ENCODE measurements at places on chromosomes 16 and 17.

- no peak for DNase-seq
Measured at GRCh38 chr17:75273977-75274708, 3.1 kb upstream of the MIF4GD start.

- no peak for DNase-seq
Measured at GRCh38 chr16:11755022-11755760, 12.5 kb upstream of the TXNDC11 start.

DNA sequence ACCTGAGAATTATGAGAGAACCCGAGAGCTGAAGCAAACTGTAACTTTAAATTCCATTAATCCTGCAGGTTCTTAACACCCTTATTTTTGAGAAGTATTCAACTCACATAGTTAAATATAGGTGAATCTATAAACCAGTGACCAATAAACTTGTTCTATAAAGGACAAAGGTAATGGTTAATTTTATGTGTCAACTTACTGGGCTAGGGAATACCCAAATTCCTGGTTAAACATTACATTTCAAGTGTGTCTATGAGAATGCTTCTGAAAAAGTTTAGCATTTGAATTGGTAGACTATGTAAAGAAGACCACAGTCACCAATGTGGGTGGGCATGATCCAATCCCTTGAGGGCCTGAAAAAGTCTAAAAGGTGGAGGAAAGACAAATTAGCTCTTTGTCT is 99.1 kb downstream of the KCNJ2 start:
- no peak for DNase-seq

GRCh38 chr17:688100-688989 is 26.3 kb downstream of the VPS53 start:
- DNase-seq = no peak

DNA sequence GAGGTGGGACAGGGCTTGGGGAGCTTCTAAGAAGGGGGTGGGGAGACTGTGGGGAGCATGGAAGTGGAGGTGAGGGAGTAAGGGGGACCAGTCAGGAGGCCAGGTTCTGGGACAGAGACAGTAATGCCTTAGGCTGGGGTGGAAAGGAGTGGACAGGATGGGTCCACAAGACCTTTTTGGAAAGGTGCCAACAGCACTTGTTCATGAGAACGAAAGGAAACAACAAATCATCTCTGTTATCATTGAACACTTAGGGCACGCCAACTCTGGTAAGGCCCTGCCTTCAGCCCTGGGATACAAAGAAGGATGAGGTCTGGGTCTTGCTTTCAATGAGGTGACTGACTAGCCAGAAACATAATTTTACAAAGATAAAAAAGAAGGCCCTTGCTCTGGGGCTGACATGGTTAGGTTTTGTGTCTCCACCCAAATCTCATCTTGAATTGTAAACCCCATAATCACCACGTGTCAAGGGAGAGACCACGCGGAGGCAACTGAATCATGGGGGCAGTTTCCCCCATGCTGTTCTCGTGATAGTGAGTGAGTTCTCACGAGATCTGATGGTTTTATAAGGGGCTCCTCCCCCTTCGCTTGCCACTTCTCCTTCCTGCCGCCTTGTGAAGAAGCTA is 113.8 kb downstream of the SLC39A11 start:
- DNase-seq = no peak

DNA sequence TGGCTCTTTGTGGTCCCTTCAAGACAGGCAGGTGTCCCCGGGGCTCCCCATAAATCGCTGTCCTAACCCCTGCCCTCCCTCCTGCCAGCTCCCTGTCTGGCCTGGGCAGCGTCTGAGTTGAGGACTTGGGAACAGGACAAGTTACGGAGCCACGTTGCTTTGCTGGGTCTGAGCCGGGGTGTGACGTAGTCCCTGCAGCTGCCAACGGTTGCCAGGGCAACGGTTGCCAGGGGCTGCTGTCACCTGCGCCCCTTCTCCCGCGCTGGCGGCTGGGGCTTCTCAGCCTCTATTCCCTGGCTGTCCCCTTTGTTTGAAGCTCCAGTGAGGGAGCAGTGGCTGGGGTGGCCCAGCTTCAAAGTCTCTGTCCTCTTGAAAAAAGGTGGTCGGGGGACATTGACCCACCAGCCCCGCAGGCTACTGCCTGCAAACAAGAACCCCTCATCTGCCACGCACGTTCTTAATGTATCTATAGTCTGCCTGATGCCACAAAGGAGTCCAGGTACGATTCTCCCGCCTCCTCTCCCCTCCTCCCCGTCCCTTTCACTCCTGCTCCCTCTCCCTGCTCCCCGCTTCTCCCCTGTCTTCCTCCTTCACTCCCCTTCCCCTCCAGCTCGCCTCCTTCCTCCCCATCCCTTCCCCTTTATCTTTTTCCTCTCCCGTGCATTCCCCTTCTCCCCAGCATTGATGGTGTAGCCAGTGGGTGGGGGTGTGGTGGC is 10.9 kb downstream of the ADGRG1 start:
- peak; percentile 39 for DNase-seq

- no peak for DNase-seq
Measured at GRCh38 chr16:48831076-48831722, 221.2 kb upstream of the N4BP1 start.

GRCh38 chr17:79814974-79815835 is 18.3 kb upstream of the CBX8 start:
- peak; percentile 45 for DNase-seq

DNA sequence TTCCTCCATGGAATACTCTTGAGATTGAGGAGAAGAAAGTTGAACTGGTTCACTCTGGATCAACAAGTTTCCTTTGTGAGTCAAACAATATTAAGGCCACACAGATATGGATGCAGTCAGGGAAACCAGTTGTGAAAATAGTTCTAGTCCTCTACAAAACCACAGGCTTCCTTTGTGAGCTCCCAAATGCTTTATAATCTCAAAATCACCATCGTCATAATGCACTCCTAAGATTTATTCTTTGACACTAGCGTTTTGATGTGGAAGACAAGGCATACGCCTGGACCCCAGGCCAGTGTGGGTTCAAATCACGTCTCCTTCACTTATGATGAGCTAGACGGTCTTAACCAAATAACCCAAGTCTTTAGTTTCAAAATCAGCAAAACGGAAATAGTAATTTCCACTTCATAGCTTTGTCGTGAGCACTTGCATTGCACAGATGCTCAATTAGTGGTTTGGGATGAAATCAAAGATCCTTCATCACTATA is 142.6 kb downstream of the STX8 start:
- no peak for DNase-seq

- peak; percentile 72 for DNase-seq
Measured at GRCh38 chr17:76716146-76716838, 5.5 kb upstream of the MXRA7 start.

- DNase-seq = no peak
Measured at GRCh38 chr17:34114174-34114573, 140.9 kb upstream of the CCL2 start.

DNA sequence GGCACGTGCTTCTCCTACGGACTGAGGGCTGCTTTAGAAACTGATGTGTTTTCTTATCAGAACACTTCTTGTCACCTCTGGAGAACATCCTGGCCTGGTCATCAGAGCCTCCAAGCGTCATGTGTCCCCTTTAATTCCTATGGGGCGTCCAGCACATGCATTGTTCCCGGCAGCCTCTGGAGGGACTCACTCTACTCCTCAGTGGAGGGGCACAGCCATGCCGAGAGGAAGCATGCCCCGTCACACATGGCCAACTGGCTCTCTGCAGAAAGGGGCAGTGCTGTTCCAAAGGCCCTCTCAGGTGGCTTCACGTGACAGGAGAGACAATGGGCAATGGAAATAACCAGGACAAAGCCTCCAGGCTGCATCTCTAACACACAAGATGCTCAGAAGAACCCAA is 31.8 kb downstream of the CDRT15L2 start:
- no peak for DNase-seq

DNA sequence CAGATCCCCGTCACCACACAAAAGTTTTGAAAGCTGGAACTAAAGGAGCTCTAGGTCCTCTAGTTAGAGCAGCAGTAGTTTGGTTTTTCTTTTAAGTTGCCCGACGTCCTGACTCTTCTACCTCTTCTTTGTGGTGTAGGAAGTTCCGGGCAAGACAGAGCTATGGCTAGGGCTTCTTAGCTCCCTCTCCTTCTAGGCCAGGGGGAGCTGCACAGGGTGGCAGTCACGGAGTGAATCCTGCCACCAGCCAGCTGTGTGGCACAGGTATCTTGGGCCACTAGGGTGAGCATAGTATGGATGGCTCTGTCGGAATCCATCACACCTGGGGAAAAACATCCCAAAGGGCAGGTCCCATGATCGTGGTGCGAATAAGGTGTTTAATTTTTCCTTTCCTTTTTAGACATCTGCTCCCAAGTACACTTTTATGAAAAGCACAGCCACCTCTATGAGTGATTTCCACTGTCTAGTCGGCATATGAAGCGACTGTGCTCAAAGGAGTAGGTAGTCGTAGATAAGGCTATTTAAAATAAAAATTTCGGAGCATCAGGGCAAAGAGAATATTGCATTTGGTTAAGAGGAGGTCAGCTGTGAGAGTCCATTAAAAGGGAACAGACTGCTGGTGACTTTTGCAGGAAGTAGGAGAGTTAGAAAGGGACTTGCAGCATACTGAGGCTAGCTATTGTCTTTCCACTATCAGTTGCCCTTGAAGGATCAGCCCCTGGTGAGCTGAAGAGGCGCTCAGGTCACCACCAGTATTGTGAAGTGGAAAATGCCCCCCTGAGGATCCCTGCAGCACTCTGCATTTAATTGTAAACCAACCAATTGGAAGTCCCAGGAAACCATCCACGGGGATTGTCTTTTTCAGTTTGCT is 2.1 kb downstream of the PRKCA start:
- DNase-seq = peak; percentile 57

DNA sequence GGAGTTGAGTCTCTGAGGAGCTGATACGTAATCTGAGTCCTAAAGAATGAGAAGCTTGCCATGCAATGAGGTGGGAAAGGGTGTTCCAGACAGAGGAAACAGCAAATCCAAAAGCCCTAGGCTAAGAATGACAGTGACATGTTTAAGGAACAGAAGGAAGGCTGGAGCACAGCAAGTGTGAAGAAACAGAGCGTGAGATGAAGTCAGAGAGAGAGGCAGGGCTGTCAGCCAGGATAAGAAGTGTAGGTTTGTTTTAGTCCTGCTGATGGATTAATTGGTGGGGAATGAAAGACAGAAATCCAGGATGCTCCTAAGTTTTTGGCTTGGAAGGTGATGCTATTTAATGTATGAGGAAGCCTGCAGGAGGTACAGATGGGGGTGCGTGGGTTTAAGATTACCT is 14.5 kb downstream of the MMP28 start:
- DNase-seq = no peak

DNA sequence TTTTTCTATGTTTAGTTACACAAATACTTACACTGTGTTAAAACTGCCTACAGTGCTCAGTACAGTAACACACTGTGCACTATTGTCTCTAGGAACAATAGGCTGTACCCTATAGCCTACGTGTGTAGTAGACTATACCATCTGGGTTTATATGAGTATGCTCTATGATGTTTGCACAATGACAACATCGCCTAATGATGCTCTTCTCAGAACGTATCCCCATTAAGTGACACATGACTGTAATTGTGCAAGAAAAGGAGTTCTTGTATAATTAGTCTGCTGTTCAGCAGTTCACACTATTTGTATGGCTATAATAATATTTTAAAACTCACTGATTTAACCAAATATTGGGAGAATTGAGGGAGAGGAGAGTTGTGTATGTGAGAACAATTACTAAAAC is 173.7 kb downstream of the TRIM37 start:
- DNase-seq = no peak

GRCh38 chr16:27754788-27755690 is 205.1 kb downstream of the KATNIP start:
- DNase-seq = no peak

GRCh38 chr17:37123386-37123785 is 174.6 kb downstream of the AATF start:
- no peak for DNase-seq

DNA sequence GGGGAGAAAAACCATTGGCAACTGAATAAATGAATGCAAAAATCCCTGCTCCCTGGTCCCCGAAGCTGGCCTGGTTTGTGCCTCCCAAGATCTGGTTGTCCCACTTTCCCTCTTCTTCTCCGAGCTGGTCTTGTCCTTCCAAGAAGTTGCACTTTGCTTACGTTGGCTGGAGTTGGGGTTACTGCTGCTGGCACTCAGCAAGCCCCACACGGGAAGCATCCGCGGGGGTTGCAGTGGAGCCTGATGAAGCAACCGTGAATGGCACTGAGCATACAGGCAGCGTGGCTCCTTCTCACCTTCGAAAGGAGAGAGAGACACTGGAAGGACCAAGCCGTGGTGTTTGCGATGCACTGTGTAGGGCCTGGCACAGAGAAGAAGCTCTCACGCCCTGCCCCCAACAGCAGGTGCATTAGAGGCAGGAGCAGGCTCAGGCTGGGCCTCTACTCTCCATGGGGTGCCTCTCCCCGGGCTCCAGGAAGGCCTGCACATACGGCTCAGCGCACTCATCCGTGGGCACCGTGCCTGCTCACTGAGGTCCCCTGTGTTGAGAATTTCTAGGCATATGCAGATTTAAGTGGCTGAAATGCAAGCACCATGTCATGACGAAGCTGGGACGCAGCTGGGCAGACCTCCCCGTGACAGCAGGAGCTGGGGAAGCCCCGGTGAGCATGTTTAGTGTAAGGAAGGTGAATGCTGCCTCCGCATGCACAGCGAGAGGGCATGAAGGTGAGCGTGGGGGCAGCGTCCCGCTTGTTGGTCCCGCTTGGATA is 12.1 kb downstream of the CA5A start:
- no peak for DNase-seq

- DNase-seq = no peak
Measured at GRCh38 chr17:16928406-16929034, 43.4 kb downstream of the TNFRSF13B start.

GRCh38 chr17:67830440-67830839 is 5.1 kb downstream of the BPTF start:
- no peak for DNase-seq

- DNase-seq = no peak
Measured at GRCh38 chr16:54542805-54543505, 256.4 kb upstream of the IRX3 start.

DNA sequence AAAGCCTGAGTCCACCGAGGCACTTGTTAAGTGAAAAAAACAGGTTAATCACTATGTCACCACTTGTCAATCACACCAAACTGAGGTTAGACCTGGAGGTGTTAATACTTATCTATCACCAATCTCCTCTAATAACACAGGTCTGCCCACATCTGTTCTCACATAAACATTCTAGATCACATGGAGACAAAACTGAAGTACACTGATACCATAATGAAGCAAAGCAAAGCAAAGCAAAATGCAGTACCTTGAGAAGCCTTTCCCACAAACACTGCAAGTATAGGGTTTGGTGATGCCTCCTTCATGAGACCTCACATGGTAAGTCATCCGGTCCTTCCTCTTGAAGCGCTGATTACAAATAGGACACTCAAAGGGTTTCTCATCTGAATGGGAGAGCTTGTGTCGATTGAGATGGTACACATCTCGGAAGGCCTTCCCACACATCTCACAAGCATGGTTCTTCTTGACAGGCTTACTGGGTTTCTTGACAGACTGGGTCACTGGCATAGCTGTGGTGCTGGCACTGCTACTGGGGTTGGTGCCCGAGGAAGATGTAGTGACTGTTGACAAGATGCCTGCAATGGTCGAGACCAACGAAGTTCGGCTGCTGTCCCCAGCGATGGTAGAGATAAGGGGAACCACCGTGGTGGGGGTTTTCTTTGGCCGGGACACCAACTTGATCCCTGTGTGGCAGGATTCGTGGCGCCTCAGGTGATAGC is 5.4 kb downstream of the VEZF1 start:
- DNase-seq = no peak
